ENCODE measurements at places on chromosomes 12 and 14. TPM values are rescaled to one million over a fixed set of nuclear protein-coding genes. Genes with fewer than 3 reads are reported as not detected.

The HOXC11 gene
- not detected for total RNA-seq

The ARMH4 gene
- total RNA-seq = not detected

DNA sequence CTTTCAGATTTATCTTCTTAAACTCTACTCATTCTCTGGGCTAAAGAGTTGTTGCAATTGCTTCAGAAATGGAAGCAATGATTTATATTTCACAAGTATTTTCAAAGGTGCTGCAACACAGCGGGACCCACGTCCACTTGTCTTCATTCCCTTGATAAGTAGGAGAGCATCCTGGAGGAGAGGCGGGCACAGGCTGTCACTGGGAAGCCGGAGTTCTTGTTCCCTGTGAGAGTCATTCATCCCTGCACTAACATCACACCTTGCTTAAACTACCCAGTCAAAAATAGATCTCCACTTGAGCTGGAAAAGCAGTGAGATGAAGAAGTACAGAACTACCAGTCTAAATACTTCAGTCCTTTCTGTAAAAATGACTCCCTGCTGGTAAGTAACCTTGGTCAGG is 160.5 kb upstream of the RASSF8 start:
- no peak overlapping the region for H3K27ac ChIP-seq
- H3K27me3 ChIP-seq = no peaks in the 10 kb centered on the region
- DNase-seq = no peak
- no peak overlapping the region for H3K4me3 ChIP-seq

DNA sequence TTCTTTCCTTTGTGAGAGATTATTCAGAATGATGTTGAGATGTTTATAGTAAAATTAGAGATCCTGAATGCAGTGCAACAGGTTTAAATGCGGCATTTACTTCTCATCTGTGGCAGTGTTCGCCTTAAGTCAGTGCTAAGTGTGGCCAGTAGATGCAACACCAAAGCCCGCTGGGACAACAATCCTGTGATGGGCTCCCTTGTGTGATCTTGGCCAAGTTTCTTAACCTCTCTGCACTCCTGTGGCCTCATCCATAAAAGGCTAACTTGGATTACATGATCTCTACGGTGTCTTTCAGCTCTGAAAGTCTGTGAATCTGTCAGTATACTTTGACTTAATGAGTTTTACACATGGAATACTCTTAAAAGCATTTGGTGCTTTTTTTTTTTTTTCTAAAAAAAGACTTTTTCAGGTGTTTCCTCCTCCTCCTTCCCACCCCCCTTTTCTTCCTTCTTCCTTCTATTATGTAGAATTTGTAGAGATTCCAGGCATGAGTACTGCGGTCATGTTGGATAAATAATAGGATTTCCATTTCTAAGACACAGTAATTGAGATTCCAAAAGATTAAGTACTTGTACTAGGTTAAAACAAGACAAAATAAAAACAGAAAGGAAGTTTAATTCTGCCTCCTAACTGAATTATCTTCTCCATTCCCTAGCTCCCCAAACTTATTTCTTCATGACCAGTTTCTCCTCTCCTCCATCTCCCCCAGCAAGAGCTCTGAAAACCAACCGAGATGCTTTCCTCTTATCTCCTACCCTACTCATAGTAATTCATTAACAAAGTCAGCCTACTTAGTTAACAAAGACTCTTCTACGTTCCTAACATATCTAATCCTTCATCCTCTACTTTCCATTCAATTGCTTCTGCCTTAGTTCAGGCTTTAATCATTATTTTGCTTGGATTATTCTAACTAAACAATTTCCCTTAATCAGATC is 42.2 kb upstream of the NAV3 start:
- no peaks in the 10 kb centered on the region for H3K36me3 ChIP-seq
- DNase-seq = no peak
- H3K4me3 ChIP-seq = no peak overlapping the region
- H3K27ac ChIP-seq = no peak overlapping the region
- H3K4me1 ChIP-seq = no peaks in the 10 kb centered on the region

Measured in activated T-cell treated with anti-CD3 and anti-CD28 coated beads, Interleukin-2, amount 50 U/mL, for 72 hours (primary cell).